ENCODE measurements at places on chromosomes 3 and 15. TPM values are rescaled to one million over a fixed set of nuclear protein-coding genes. Genes with fewer than 3 reads are reported as not detected.

- no peak for DNase-seq
Observed at GRCh38 chr3:193905541-193906396, 230.2 kb upstream of the HES1 start.

- no peak for DNase-seq
Observed at GRCh38 chr3:195236801-195237570, 34.0 kb downstream of the XXYLT1 start.

The TLR9 gene
- not detected for total RNA-seq

GRCh38 chr3:136327671-136328070 lies 77.5 kb downstream of the PCCB start:
- no peak for DNase-seq

- no peak for DNase-seq
Observed at GRCh38 chr3:3241596-3241995, 62.1 kb upstream of the CRBN start.

GRCh38 chr3:61669668-61670299 lies 108.4 kb downstream of the PTPRG start:
- DNase-seq: no peak

DNA sequence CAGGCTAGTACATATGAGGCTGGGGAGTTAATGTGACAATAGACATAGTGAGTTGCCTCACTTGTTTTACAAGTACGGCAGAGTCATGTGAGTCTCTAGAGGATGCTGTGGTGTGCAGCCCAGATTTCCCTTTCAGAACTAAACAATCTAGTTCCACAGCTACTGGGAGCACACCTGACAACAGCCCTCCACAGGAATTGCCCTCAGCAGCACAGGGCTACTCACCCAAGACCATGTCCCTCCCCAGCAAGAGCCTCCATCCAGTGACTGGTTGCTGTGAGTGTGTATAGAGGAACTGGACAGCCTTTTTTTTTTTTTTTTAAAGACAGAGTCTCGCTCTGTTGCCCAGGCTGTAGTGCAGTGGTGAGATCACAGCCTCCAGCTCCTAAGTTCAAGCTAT lies 40.2 kb upstream of the UBE2E2 start:
- no peak for DNase-seq

- DNase-seq: no peak
Observed at GRCh38 chr3:108552267-108553159, 36.7 kb downstream of the CIP2A start.

GRCh38 chr3:44648564-44649229 lies at the start of gene ZNF35:
TSS of gene ZNF35 (plus strand) at chr3:44648732. CDS start at chr3:44651068, 2,336 bp downstream.
- peak; percentile 88 for DNase-seq

The LDHAL6B gene
- total RNA-seq: not detected

DNA sequence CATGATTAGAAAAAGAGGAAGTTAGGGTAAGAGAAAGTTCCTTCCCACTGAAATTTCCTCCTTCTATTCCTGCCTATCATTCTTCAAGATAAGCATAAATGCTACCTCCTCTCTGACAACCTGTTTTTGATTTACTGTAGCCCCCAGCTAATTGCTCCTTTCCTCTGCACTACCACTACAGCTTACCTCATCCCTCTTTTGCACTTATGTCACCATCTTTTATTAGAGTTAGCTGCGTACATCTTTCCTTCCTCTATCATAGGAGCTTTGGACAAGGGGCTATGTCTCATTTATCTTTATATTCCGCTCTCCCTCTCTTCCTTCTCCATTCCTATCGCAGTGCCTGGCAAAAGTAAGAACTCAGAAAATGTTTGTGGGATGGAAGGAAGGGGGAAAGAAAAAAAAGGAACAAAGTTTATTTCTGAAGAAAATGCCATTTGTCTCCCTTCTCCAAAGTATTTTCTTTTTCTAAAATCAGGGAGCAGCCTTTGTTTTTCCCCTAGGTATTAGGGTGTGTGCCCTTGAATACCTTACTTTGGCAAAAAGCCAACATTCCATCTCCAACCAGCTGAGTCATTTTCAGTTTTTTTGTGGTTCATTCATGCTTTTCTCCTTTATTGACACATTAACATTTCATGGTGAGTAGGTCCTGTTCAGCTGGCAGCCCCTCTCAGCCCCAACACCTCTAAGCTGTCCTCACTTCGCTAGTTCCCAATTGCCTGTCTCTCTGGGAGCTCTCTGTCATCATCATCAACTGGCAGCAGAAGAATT lies 87.6 kb upstream of the SOX2 start:
- no peak for DNase-seq

- DNase-seq: no peak
Observed at GRCh38 chr15:96183867-96184266, 146.6 kb upstream of the NR2F2 start.

All from WTC11 (cell line).